ENCODE measurements at places on chromosomes 5 and 9. TPM values are rescaled to one million over a fixed set of nuclear protein-coding genes. Genes with fewer than 3 reads are reported as not detected.

HCN1 gene
- total RNA-seq, result not detected

ADAMTSL2 gene
- total RNA-seq, result under 0.01 TPM

NEUROG1 gene
- total RNA-seq, result not detected

IFNK gene
- not detected for total RNA-seq

ADAMTS16 gene
- 0.17 TPM for total RNA-seq

ADAM19 gene
- 14.2 TPM for total RNA-seq

PNPLA7 gene
- total RNA-seq, result 2.0 TPM
